ENCODE measurements at places on chromosomes 13 and 19.

DNA sequence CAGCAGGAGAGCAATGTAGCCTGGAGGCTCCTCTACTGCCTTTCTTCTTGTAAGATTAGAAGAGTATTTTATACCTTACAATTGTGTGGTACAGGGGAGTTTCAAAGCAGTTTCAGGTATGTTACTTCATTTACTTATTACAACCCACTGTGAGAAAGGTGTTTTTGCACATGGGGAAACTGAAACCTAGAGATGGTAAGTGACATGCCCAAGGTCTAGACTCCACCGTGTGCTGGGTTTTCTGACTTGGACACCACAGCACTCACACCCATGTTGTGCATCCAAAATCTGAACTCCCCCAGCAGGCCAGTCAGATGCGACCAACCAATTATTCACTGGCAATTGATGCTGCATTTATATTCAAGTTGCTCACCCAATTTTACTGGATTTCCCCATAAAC lies 22.8 kb downstream of the ERICH6B start:
- DNase-seq, result no peak

- DNase-seq, result peak; percentile 19
Observed at GRCh38 chr13:42011601-42012350, 36.7 kb upstream of the DGKH start.

DNA sequence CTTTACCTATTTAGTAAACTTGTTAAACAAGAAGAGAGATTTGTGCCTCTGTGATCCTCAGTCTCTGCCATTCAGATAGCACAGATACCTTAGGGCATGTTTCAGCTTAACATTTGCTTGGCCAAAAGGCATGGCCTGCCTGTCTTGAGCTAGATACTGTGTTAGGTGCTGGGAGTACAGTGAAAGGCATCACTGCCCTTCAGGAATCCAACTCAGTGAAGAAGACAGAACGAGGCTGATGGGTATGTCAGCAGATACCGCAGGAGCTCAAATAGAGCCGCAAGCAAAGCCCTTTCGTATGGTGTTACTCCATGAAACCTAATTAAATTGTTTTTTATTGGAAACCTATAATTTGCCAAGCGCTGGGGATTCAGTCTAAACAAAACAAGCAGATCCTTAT lies 12.9 kb downstream of the ZNF507 start:
- no peak for DNase-seq

DNA sequence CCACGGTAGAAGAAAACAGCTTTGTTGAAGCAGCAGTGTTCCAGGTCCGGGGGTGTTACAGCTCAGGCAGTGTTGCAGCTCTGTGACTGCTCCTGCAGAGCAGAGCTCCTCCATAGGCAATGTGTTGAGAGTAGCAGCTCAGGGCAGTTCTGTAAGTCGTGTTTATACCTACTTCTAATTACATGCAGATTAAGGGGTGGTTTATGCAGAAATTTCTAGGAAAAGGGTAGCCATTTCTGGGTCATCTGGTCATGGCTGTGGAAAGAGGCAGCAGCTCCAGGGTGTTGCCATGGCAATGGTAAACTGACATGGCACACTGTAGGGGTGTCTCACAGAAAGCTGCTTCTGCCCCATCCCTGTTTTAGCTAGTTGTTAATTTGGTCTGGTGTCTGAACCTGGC lies 316.4 kb downstream of the GPC5 start:
- DNase-seq, result no peak

DNA sequence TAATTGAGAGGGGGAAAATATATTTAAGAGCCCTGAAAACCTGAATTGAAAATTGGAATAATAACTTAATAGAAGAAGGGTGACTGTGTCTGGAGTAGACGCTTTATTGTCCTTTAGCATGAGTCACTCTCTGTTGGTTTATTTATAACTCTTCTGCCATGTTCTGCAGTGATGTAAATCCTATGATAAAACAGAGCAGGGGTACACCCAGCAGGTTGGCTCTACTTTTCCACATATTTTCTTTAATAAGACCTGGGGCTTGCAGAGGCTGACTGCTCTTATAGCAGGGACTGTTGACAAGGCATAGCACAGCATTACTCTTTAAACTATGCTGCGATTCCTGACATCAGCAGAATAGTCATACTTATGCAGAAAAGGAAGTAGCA lies 389.9 kb upstream of the PCDH9 start:
- DNase-seq, result no peak

- no peak for DNase-seq
Observed at GRCh38 chr13:74710006-74710405, 575.8 kb upstream of the KLF12 start.

GRCh38 chr13:23147827-23148226 lies 33.0 kb upstream of the SGCG start:
- no peak for DNase-seq

DNA sequence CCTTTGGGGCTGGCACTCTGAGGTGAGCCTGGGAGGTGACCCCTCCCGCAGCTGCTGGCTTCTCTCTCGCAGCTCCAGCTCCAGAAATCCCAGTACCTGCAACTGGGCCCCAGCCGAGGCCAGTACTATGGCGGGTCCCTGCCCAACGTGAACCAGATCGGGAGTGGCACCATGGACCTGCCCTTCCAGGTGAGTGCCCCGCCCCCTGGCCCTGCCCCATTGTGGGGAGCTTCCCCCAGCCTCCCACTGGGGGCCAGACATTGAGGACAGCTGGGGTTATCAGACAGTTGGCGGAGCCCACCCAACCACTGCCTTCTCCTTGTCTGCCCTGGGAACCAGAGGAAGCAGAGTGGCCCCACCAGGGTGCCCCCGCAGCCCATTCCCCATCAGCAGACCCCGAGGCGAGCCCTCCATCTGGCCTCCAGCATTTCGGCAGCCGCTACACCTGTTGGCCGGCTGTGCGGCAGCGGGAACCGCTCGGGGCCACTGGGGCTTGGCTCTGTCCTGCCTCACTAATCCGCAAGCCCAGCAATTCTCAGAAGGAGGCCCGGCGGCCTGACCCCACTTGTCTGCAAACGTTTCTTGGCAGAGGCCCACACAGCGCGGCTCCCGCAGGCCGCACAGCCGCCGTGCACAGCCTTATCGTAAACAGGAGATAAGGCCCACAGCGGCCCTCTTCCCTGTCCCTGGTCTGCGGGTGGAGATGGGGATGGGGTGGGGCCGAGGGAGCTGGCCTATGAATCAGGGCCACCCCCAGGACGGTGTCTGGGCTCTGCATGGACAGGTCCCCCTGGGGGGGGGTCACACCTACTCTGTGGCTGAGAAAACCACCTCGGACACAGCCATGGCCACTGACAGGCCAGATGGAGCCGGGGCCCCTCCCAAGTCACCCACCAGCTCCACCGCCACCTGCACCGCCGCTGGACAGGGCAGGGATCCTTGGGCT lies 48.0 kb downstream of the COMP start:
- peak; percentile 78 for DNase-seq

DNA sequence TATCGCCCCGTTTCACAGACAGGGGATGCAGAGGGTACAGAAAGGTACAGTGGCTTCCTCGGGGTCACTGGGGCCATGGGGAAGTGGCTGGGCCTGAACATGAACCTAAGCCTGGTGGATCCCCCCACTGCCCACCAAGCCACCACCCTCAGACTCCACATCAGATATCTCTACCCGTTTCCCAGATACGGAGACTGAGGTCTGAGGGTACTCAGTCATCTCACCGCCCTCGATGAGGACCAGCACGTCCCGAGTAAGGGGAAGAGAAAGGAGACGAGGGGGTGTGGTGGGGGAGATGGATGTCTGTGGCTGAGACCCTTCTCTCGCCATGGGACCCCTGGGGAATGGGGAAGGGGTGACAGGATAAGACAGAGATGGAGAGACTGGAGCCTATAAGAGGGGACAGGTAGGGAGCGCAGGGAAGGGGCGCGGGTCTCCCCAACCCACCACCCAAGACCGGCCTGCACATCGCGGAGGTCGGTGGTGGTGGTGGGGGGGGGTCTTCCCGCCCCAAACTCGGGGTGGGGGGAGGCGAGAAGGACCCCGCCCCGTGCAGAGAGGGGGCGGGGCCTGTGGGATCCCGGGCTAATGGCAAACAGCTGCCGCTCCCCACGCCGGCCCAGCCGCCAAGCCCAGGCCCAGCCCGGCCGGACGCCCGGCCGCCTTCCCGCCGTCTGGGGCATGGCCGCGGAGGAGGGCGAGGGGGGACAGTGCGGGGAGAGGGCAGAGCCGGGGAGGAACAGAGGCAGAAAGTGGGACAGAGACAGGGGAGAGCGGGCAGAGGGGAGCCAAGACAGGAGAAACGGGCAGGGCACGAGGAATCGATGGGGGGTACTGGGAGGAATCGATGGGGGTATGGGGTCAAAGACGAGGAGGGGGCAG lies 698 bp downstream of the KANK2 start:
- DNase-seq, result peak; percentile 77

DNA sequence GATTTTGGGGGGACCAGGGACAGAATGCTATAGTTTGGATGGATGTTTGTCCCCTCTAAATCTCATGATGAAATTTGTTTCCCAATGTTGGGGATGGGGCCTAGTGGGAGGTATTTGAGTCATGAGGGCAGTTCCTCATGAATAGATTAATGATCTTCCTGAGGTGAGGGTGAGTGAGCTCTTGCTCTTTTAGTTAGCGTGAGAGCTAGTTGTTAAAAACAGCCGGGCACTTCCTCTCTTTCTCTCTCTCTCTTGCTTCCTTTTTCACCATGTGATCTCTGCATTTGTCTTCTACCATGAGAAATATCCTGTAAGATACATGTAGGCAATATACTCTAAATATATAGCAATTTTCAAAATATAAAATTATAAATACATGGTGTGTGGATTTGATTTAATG lies 290.8 kb upstream of the PCDH9 start:
- DNase-seq, result no peak
